Vagina (tissue), 2 donors: ENCODE measurements at places on chromosomes 4 and X.

DNA sequence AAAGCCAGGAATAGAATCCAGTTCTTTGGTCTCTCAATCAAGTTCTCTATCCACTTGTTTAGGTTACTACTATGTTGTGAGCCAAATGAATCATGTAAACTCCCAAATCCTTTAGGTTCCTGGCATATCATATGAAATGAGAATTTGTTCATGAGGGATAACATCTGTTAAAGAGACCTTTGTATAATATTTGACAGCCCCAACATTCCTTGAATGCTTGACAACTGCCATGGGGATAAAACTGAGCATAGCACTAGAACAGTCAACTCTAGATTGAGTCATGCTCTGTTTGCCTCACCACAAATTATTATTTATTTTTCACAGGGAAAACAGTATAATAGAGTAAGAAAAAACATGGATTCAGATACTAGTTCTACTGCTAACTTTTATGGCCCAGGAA is 93.3 kb downstream of the NAA11 start:
- DNase-seq = no peak

DNA sequence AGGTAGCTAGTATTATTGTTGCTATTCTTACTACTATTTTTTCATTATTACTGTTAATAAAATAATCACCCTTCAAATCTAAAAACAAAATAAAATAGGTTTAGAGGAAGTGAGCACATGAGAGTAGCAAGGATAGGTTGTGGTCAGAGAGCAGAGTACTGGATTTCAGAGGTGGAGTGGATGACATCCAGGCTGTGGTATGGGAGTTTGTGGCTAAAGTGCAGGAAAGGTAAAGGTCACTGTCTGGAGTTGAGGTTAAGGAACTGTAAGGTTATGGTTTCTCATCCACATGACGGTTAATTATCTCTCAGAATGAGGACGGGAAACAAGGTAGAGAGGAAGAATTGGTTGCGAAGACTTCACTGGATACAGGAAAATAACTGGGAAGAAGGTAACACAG is 27.7 kb downstream of the STEEP1 start:
- DNase-seq = no peak

GRCh38 chr4:176839656-176840055 is 46.9 kb upstream of the VEGFC start:
- no peak for DNase-seq

DNA sequence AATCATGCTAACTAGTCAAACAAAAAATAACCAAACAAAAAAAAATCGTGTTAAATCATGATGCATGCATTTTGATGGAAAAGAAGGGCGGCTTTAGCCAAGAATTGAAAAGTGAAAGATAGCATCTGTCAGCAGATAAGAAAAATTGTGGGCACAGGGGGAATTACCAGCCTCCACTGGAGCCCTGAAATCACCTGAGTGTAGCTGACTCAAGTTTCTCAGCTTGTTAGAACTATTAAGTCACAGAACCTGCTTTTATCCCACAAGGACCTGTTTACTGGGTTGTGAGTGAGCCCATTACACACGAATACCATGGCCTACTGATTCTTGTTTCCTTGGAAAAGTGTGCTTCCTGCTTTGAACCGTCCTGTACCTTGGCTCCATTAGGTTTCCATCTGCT is 85.2 kb downstream of the COX18 start:
- DNase-seq = no peak

DNA sequence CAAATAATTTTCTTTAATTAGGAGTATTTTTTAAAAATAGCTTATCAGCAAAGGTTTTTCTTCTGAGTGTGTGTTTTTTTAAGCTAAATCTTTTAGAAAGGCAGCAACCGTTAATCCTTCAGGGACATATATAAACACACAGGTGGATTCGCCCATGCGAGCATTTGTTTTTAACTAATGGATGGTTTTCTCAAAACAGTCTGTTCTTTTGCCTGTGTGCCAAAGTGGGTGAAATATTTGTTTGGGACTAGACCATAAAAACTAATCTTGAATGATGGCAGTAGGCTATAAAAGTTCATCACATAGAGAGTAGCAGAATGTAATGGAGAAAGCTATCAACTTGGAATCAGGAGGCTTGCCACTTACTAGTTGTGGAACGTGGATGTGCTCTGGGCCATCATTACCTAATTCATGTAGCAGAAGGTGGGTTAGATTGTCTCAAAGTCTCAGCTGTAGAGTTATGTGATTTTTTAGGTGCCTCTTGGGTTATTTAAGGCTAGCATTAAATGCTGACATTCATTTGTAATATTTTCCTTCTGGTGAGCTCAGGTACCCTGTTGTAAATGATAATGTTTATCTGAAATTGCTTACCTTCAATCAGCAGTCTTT is 7.4 kb upstream of the TAPT1 start:
- no peak for DNase-seq

GRCh38 chr4:57043347-57044251 is 64.9 kb downstream of the POLR2B start:
- no peak for DNase-seq

DNA sequence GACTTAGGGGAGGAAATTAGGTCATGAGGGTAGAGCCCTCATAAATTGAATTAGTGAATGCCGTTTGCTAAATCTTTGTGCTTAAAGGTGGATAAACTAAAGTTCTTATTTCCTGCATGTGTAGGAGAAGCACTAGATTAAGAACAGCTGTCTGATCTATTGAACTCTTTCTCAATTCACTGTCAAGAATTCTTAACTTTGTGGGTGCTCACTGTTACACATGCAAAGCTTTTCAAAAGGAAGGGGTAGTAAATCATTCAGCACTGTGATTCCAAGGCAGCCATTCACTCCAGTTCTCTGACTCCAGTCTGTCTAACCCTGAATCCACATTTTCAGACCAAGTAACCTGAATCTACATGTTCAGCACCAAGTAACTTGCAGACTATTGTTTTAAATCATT is 1520.1 kb downstream of the PCDH18 start:
- no peak for DNase-seq
